ENCODE measurements at places on chromosomes 1 and 21. TPM values are rescaled to one million over a fixed set of nuclear protein-coding genes. Genes with fewer than 3 reads are reported as not detected.
A peak's percentile ranks its signal among the peaks of the same experiment; 100 is the strongest.

The DNAJC16 gene
- 17.0 TPM for polyA plus RNA-seq

DNA sequence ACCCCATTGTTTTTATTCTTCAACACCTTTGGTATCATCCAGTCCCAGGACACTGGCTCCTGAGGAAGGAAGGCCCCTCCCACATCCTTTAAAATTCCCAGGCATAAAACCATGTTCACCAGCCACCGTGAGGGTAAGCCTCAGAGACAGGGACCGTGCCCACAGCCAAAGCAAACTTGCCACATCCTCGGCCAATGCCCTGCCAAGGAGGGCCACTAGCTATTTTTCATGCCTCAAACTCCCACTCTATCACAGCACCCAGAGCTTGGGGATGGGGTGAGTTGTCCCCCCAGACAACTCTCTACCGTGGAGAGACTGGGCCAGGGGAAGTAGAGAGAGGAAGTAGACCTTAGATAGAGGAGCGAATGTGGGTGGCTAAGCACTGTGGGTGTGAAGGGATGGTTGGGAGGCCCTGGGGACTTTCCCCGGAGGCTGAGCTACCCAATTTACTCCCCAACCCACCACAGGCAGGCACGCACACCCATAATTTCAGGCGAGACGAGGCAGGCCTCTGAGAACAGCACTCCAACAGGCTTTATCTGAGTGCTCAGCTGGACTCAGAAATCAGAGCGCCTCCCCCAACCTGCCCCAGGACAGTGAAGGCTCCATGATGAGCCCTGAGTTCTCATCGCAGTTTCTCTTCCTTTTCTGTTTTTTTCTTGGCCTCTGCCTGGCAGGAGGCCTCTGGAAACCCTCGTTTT is 15.9 kb upstream of the BTG2 start:
- no peak for DNase-seq

GRCh38 chr1:224747578-224747977 is 131.5 kb downstream of the CNIH3 start:
- DNase-seq: no peak

- no peak for DNase-seq
Observed at GRCh38 chr1:168210312-168210711, 15.5 kb upstream of the SFT2D2 start.

DNA sequence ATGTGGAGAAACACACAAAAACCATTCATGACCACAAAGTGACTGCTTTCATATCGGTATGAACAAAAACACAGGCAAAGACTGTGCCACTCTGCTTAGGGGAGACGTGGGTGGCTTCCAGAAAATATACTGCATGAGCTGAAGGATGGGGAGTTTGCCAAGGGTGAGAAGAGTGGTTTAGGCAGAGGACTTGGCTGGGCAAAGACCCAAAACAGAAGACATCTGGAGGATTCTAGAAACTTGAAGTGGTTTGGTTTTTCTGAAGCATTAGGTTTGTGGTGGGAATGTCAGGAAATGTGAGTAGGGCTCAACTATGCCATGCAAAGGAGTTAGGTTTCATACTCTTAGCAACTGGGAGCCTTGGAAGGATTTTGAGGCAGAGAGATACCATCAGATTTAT is 26.6 kb upstream of the DNM3 start:
- DNase-seq: no peak

DNA sequence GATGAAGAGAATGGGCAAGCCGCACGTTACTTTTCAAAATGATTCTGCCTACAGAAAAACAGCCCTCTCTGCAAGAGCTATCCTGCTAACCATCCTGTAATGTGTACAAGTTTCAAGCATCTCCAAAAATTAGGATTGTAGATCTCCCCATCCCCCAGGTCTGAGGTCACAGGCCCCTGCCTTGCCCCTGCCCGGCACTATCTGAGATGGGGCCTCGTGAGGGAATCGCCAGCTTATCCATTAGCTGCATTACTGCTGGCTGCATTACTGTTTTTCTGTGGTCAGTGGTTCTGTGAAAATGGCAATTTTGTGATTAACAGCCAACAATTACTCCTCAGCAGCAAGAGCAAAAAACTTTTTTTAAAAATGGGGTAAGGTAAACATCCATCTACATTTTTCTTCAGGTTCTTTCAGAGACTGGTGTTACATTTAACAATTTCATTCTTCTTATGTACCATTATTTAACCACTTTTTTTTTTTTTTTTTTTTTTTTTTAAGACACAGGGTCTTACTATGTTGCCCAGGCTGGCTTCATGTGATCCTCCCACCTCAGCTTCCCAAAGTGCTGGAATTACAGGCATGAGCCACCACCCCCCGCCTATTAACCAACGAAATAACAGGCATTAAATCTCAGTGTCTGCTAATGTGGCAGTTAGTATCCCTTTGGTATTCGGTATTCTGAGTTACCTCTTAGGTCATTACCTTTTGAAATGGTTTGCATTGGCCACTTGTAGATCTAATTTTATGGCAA is 83.8 kb downstream of the MRPL37 start:
- DNase-seq: no peak

The CENPF gene
- 101 TPM for polyA plus RNA-seq

DNA sequence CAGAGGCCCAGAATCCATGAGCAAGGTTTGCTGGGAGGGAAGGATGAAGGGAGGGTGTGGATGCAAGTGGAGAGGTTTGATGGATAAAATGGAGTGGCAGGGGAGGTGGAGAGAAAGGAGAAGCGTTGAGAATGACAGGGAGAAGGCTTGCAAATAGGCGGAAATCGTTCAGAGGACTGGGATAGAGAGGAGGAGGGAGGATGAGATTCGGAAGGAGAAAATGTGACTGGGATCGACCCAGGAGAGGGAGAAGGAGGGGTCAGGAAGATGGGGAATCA is 376 bp downstream of the AVPR1B start:
- no peak for DNase-seq

DNA sequence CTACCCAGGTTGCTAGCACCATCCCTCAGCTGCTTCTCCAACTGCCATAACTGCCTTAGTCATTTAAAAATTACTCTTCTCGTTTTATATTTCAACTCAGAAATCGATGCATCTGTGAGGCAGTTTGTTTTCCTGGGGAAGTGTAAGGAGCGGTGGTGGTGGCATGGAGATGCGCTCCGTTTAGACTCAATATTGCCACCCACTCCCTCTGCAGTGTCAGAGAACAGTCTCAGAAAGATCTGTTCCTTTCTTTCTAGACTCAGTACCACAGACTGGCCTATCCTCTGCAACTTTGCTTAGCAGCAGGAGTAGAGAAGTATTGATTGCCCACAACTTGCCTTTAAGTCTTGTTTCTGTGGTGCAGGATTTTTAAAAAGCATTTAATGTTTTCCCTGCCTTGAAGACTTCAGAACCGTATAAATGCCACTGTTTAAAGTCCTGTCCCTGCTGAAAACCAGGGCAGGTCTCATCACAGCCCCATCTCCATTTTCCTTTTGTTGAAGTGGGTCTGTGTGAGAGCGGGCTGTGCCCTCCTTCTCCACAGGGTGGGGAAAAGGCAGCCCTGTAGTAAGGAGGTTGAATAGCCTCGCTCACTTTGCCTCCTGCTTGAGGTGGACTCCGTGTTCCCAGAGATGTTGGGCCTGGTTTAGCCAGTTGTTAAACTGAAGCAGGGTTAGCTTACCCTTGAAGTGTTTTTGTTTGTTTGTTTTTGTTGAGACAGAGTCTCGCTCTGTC is 105.2 kb downstream of the NFIA start:
- no peak for DNase-seq

- no peak for DNase-seq
Observed at GRCh38 chr1:70169018-70169839, 36.1 kb downstream of the LRRC40 start.

The SYTL1 gene
- 5.9 TPM for polyA plus RNA-seq

GRCh38 chr1:44293761-44294315 is 61.2 kb downstream of the ERI3 start:
- no peak for DNase-seq

DNA sequence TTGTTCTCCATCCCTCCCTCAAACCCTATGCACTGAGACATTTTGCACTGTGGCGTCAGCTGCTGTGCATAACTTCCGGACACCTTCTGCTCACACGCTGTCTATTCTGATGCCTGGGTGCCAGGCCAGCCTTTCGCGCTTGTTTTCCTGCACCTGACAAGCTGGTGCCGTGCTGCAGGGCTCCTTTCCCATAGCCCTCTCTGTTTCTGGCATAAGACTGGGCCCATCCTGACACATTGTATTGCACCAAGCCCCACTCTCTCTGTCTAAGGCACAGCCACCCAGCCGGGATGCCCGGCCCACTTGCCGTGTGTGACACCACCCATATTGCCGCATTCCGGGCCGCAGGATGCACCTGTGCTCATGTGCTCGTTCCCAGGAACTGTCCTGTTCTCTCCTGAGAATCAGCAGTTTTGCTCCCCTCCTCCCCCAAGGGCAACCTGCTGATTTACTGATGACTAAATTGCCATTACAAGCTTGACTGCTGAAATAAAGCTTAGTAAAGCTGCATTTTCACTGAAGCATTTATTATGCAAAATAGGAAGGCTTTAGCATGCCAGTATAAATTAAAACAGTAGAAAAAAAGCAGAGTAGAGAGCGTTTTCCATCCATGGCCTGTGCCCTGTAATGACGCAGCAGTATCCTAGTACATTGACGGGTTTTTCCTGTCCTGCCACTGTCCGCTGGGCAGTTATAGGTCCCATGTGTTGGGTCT is 88.0 kb downstream of the CD247 start:
- no peak for DNase-seq

- DNase-seq: no peak
Observed at GRCh38 chr1:222441066-222441465, 106.8 kb downstream of the HHIPL2 start.

- no peak for DNase-seq
Observed at GRCh38 chr1:29208442-29208841, 22.3 kb downstream of the MECR start.

- DNase-seq: peak; percentile 91
Observed at GRCh38 chr1:44842862-44843655, at the start of gene PTCH2. Gene PTCH2 (minus strand): TSS chr1:44843253. CDS start chr1:44842932, 321 bp downstream.

DNA sequence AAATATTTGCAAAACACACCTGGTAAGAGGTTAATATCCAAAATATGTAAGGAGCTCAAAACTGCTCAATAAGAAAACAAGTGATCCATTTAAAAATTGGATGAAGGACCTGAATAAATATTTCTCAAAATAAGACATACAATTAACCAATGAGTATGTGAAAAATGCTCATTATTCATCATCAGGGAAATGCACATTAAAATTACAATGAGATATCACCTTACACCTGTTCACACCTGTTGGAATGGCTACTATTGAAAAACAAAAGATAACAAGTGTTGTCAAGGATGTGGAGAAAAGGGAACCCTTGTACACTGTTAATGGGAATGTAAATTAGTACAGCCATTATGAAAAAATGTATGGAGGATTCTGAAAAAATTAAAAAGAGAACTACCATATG is 136.0 kb upstream of the GREM2 start:
- DNase-seq: no peak

DNA sequence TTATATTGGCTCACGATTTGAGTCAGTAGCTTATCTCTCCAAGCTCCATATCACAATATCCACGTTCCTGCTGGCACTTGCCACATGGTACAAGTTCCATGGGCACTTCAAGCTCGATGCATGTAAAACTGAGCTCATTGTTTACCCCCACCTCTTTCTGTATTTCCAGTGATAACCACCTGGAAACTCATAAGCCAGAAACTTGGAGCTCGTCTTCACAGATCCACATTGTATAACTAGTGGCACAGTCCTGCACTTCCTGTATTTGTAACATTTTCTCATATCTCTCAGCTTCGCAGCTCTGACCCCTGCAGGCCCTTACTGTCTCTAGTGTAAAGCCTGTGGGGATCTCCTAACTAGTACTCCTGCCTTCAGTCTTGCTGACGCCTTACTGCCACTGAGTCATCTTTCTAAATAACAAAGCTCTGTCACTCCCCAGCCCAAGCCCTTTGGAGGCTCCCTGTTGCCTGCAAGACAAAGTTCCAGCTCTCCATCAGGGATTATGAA is 6.5 kb upstream of the C2CD4D start:
- DNase-seq: no peak
